ENCODE measurements at places on chromosomes 5 and 9.
A peak's percentile ranks its signal among the peaks of the same experiment; 100 is the strongest.

- DNase-seq: no peak
Observed at GRCh38 chr9:97853056-97853843, at the start of gene FOXE1. Gene FOXE1, plus strand, starts transcription at chr9:97853226. Its CDS starts 689 bp downstream, at chr9:97853915.

- DNase-seq: peak; percentile 63
Observed at GRCh38 chr5:84028093-84028492, 307.4 kb upstream of the HAPLN1 start.

GRCh38 chr5:157387683-157388093 is 72.3 kb upstream of the NIPAL4 start:
- DNase-seq: peak; percentile 89

DNA sequence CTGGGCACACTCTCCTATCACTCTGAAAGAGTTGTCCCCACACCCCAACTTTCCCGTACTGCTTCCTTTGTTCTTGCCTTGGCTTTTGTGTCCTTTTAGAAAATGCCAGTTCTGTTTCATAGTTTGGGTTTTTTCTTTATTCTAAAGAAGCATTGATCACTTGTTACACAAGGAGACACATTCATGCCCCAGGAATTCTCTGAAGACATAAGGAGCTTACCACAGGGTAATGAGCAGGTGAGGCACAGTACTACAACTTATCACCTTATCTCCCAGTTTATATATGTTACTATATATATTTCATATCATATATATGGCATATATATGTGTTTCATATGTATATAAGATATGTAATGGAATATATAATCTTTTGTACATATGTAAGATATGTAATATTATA is 6.5 kb upstream of the SSBP2 start:
- DNase-seq: no peak

- no peak for DNase-seq
Observed at GRCh38 chr5:81609810-81610375, 141.0 kb downstream of the SSBP2 start.

DNA sequence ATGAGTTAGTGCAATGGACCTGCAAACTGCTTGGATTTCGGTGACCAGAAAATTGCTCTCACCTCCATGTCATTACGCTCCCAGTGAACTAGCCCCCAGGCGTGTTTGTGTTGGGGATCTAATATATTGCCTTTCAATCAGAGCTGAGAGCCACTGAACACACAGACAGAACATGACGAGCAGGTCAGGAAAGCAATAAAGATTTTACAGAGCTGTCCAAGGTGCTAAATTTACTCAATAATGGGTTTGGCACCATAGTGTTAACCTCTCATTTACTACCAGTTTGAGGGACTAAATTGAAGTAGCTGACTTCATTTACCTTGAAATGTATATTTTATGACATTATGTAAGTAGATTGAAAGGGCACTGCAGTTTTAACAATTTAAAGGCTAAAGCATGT is 383.0 kb downstream of the EBF1 start:
- no peak for DNase-seq

GRCh38 chr5:81363093-81363871 is 30.7 kb downstream of the ACOT12 start:
- DNase-seq: no peak

GRCh38 chr9:95857124-95857523 is 18.4 kb upstream of the ERCC6L2 start:
- DNase-seq: peak; percentile 15

- no peak for DNase-seq
Observed at GRCh38 chr5:65268525-65268924, 213.2 kb downstream of the ADAMTS6 start.

DNA sequence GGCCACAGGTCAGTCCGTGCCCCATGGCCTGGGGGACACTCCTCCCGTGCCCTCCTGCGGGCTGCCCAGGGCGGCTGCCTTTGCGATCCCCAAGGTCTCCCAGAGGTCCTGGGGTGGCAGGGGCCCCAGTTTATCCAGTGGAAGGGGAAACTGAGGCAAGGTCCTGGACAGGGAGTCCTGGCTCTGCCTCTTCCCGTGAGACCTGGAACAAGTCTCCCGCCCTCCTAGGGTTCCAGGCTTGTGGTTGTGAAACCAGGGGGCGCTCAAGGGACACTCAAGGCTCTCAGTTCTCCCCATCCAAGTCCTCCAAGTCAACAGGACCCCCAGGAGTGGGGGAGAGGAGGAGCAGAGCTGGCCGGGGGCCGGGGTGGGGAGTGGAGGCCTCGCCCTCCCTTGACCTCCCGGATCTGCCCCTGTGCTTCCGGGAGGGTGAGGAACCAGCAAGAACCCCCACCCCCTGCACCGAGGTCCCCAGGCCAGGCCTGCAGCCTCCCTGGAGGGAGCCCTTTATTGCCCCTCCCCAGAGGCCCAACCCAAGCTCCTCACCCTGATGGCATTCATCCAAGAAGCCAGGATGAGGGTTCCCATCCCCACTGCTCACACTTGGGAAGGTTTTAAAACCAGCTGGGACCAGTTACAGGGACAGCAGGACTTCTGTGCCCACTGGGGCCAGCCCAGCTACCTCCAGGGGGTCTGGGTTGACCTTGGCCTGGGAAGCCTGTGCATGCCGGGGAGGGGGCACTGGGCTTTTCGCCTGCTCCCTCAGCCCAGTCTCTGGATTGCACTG is 24.7 kb upstream of the TMEM250 start:
- DNase-seq: no peak

DNA sequence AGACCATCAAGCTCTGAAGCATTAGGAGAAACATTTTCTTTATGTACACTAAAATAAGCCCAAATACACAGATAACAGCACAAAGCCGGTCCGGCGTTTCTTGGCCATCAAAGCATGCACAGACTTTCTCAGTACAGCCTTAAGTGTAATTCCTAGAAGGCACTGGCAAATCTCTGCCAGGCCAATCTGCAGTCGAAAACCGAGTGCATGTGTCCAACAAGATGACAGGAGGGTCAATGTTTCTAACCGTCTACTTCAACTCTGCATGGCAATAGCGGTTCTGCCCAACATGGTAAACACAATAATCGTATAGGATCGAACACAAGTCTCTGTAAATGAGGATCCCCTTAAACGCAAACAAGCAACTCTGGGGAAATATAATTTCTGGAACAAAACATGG is 1.1 kb downstream of the ARL15 start:
- peak; percentile 18 for DNase-seq

DNA sequence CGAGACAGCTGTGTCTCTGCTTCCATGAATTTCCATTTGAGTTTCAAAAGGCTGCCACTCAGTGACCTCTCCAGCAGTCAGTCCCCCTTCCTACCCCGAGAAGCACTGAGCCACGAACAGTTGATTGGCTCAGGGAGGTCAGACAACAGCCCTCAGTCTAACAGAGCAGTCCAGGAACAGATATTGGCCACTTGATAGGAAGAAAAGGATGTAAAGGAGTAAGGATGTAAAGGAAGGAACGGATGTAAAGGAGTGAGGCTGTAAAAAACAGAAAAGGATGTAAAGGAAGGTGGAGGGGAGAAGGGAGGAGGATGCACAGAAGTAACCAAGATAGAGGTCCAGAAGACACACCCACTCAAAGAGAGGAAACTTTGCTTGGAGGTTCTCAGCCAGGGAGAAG is 3.2 kb upstream of the NR4A3 start:
- DNase-seq: no peak

DNA sequence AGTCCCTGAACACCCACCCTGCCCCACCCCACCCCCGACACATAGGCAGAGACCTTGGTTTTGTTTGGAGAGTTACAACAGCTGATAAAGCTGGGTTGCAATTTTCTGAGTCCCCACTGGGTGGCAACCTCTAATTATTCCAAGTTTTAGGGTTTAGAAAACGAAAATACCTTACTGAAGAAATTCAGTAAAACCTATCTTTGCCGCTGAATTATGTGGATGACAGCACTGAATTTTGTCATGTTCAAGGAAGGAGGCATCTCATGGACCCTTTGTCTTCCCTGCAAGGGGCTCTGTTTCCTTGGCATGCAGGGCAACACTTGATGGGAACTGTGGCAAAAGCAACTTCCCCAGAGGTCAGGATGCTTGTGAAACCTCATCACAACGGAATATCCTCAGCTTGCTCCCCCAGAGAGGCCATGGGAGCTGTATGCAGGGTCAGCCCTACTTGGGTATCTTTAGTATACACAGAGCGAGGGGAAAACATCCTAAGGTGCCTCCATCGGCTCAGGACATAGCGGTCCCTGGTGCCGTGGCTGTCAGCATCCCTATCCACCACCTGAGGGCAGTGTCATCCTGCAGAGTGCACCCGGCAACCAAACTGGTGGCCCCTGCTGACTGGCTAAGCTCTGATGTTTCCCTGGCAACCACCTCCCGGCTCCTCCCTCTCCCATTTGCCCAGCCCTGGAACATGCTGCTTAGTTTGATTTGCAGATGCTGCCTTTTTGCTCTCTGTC is 123.1 kb downstream of the RXRA start:
- DNase-seq: peak; percentile 98

- DNase-seq: no peak
Observed at GRCh38 chr5:166710271-166710670, 1581.2 kb upstream of the WWC1 start.

DNA sequence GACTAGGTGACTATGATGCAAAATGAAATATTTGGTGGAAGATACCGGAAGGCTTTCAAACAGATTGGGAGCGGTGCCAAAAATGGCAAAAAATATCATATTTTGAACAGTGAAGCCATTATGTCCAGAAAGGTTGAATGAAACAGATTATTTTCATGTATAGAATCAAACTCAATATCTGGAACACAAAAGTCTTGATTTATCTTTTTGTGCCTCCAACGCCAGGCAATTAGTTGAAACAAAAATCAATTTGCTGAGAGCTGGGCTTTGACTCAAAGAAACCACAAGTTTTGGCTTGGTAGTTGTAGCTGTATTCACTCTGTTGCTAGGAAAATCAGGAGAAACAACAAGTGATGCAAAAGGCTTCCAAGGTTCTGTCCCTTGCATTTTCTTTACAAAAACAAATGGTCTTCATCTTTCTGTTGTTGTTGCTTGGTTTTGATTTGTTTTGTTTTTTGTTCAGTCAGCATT is 421.7 kb upstream of the TYRP1 start:
- no peak for DNase-seq

DNA sequence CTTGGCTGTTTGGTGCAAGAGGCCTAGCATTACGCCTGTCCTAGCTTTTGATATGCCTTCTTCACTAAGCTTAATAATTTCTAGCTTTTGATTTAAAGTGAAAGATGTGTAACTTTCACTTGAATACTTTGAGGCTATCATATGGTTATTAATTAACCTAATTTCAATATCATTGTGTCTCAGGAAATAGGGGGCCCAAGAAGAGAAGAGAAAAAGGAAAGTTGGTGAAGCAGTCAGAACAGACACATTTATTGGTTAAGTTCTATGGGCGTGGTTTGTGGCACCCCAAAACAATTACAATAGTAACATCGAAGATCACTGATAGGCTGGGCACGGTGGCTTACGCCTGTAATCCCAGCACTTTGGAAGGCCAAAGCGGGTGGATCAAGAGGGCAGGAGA is 40.9 kb upstream of the F2RL2 start:
- DNase-seq: no peak

GRCh38 chr9:4508246-4508906 is 18.1 kb downstream of the SLC1A1 start:
- peak; percentile 63 for DNase-seq

DNA sequence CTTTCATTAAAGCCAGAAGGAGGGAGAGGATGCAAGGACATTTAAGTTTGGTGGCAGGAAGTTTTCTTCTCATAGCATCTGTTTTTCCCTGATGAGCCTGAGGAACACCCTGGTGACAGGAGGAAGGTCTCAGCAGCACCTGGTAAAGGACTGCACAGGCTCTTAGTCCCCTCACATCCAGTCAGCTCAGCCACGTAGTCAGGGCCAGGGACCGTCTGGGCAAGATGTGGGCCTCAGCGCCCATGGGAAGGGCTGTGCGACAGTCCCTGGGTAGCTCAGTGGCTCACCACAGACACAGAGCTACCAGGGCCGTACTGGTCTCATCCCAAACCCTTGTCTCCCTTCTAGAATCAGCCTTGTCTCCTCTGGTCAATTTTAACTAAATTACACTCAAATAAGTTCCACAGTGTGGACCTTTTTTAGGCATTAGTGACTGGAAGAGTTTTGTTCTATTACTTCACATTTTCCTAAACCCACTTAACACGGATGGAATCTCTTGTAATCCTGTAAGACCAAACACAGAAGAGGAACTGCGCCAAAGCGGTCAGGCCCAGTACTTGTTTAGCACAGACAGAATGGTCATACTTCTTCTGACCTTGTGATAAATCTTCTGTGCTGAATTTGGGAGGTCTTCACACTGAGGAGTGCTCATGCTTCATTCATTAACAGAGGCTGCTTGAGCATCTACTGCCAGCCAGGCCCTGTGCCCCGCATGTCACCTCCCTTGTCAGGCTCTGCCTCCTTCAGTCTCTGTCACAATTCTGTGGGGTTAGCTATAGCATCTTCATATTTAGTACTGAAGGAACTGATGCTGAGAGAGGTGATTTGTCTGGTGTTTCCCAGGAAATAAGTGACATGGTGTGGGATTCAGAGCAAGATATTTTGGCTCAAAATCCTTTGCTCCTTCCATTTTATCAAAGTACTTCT is 91.4 kb downstream of the ANGPTL2 start:
- no peak for DNase-seq

DNA sequence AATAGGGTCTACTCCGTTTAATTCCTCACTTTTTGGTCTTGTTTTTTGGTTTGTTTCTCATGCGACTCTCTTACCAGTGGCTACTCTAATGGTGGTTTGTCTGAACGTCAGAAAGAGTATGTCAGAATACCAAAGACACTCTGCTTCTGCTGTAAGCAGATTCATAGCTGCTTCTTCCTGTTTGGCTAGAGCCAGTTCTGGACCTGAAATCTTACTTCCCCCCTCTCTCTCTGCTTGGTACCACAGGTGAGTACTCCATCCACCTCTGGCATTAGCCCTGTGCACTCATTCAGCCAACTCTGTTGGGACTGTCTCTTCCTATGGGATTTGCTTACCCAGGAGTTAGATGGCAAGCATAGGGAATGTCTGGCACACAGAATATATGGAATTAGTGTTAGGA is 6.6 kb downstream of the ZCCHC7 start:
- no peak for DNase-seq

- DNase-seq: no peak
Observed at GRCh38 chr9:36319806-36320205, 61.6 kb upstream of the GNE start.

DNA sequence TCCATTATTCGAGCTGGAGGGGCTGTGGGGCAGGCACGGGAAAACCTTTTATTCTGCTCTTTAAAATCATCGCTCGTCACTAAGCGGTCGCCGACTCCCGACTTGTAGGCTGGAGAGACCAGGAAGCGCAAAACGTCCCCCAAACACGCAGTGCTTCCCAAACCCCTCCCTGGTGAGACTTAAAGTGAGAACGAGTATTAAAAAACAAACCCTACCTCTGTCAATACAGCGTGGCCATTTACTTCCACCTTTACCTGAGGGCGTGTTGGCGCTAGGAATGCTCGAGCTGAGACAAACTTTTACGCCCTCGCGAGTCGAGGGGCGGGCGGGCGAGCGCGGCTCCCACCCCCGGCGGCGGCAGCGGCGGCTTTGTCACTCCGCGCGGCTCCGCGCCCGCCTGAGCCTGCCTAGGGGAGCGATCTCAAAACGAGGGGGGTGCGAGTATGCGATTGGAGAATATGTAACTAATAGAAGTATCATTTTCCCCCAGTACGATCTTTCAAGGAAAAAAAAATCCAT is at the start of gene NR2F1-AS1:
NR2F1-AS1 (minus strand) TSS at position 293 of the 519 bp plus-strand sequence.
- no peak for DNase-seq

Data from GM03348 (cell line).